ENCODE measurements at places on chromosomes 5 and 9.

- DNase-seq = no peak
Measured at GRCh38 chr5:72624641-72625236, 117.5 kb upstream of the ZNF366 start.

DNA sequence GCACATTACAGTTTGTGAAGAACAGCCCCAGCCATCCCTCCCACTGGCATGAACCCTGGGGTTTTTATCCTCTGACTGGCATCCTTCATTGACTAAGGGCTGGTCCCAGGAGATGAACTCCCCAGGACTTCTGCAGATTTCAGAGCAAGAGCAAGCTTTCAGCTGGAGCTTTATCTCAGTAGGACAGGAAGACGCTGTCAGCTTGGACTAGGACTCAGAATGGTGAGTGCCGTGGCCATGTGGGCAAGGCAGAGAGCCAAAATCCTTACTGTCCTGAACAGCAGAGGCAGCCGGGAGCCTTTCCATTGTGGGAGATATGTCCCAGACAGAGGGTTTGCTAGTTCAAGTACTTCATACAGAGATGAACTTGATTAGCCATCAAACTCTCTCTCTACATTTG, 3.2 kb upstream of the ACOT12 start:
- no peak for DNase-seq

DNA sequence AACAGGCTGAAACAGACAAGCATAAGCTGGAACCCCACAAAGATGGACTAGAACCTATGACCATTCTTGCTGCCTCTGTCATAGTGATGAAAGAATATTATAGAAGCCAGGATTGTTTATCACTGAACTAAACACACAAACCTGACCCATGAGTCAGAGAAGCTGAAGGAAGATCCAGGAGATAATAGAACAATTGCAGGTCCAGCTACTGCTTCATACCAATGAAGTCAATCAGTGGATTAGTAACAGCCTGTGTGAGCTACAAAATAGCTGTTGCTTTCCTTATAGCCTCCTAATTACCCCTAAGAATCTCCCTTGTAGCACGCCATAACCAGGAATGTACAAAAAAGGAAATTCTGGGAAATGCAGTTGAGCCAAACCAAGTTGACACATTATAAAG, 459.9 kb upstream of the ZNF462 start:
- no peak for DNase-seq

DNA sequence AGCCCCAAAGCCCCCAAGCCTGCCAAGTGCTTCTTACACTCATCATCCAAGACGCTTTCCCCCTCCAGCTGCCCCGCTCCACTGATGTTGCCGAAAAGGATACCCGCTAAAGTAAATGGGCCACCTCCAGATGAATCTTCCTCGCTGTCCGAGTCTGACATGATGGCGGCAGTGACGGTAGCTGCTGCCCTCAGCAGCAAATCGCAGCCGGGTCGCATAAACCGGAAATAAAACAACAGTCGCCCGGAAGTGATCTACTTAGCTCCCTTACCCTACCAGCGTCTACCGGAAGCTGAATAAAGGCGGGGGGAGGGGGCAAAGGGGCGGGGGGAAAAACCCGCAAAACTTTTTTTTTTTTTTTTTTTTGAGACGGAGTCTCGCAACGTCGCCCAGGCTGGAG, at the start of gene TAF1L:
TSS of gene TAF1L (minus strand) at position 308 of the 400 bp plus-strand sequence. CDS start at position 218, 90 bp downstream.
- no peak for DNase-seq

- no peak for DNase-seq
Measured at GRCh38 chr5:172412724-172413286, 41.5 kb downstream of the SH3PXD2B start.

DNA sequence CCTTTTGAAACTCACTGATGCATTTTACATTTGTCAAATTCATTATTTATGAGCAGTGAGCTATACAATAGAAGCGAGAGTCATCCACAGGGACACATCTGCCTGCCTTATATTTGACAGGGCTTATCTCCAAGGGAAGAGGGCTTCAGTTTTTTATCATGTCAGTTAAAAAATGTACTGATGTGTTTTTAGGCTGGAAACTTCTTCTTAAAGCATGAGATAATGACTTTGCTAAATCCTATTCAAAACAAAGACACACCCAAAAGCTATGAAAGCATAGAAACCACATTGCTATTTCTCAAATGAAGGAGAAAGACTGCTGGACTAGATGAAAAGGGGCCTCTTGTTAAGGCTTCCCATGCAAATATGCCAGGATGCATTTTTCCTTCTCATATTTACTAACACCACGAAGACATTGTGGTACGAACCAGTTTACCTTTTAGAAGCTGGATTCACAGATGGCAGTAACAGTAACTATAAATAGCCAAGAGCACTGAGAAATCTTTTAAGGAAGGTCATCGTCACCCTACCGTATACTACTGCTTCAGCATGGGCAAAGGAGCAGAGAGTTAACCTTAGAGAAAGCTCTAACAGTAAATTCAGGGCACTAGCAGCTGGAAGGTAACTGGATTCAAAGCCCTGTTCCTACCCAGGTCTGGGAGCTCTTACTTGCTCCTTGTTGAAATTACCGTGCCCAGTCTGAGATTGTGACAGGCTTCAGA, 86.3 kb upstream of the IFNK start:
- no peak for DNase-seq

DNA sequence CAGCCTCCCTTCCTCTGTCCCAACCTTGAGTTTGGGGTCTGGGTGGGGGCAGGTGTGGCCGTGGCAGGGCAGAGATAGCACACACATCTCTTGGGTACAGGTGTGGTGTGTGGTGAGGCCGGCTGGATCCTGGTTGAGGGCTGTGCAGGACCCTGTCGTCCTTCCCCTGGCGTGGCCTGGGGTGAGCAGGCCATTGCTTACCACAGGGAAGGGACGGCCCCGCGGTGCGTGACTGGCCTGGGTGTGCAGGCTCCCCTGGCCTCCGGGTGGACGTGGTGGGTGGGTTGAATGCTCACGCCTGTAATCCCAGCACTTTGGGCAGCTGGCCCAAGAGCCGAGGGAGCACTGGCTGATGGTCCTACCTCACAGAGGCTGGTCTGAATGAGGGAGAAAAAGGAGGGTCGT, 1.2 kb downstream of the ARRDC1 start:
- DNase-seq = no peak

GRCh38 chr9:114327749-114328148, 1.9 kb upstream of the ORM2 start:
- DNase-seq = no peak

GRCh38 chr5:73974871-73975360, 348.9 kb downstream of the ARHGEF28 start:
- no peak for DNase-seq

DNA sequence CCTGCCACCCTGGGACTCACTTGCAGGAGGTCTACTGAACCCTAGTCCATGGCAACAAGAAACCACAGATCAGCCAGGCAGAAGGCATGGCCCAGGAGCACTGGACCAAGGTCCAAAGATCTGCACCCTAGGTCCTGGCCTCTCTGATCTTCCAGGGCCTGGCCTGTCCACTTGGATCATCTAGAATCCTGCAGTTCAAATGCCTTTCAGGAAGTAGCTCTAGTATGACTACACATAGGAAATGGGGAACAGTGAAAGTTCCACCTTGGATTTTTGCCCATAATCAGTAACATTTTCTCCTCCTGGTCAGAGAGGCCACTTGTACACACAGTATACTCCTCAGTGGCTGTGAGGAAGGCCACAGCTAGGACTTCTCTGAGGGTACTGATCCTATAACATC, 11.5 kb downstream of the ANXA6 start:
- DNase-seq = no peak

DNA sequence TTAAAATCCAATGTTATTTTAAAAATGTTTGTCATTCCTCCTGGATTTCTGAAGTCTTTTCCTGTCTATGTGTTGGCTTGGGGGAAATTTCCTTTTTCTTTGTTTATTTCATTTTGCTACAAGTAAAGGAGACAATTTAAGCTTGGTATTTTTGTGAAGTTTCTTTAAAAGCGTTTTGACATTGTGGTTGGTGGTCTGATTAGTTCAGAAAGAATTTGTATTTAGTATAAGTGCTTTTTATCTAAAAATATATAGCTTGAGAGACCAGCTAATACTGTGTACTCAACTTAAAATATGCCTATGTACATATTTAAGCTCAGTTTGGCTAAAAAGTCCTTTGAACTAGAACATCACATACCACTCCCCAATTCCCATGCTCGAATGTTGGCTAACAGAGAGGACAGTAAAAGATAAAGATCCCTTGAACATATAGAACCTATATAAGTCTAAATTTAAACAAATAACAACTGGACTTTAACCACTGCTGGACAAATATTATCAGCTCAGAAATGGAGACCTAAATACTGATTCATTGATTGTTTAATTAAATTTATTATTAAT, 237.6 kb downstream of the TLE4 start:
- no peak for DNase-seq

DNA sequence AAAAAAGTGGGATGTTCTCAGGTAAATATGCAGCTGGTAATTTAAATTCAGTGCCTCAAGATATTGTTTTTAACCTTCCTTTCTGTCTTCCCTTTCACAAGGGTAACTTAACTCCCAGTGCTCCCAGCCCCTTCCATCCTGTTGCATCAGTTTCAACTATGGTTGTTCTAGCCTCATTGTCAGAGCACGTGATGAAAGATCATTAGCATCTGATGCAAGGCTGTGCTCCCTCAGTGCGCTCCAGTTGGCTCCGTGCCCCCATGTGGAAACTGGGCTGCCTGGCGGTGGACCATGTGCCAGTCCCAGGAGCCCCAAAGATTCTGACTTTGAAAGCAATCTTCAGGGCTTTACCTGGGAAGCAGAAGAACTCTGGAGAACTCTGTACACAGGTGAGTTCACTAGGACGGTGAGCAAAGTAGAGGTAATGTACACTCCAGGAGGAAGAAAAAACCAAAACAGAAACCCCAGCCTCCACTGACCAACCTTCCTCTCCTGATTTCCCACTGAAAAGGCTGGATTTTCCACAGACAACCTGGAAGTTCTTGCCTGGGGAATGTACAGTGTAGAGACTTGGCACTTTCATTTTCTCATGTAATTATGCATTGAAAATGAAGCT, 96.9 kb downstream of the SLC1A3 start:
- DNase-seq = no peak

DNA sequence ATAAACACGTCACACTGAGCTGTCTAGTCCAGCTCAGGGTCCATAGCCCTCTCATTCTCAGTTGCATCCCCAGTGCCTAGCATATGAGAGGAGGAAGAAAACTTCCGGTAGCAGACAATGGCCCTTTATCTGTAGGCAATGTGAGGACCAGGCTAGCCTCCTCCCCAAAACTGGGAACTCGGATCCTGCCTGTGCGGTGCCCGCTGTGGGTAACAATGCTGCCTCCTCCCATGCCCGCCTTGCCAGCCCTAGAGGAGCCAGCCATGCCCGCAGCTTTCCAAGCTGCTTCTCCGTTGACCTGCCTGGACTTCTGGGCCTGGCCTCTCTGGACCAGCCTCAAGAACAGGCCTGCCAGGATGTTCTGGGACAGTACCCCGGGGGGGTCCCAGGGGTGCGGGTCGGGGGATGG, 74.6 kb upstream of the ORM1 start:
- no peak for DNase-seq

- no peak for DNase-seq
Measured at GRCh38 chr5:1926071-1926440, 43.3 kb upstream of the IRX4 start.

DNA sequence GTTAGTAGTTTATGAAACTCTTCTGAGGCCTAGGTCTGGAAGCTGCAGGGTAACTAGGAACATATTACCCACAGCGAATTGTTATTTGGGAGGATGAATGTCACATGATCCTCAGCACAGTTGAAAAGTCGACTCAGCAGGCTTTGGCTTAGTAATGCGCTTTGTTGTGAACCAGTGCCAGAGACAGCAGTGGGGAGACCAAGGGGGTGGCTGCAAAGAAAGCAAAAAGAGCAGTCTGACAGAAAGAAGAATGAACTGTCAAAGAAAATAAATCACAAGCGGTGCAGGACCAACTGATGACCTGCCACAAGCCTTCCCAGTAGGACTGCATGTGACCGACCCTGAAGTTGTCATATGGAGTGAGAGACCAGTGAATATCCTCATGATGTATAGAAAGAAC, 170.0 kb downstream of the CCDC171 start:
- DNase-seq = no peak

DNA sequence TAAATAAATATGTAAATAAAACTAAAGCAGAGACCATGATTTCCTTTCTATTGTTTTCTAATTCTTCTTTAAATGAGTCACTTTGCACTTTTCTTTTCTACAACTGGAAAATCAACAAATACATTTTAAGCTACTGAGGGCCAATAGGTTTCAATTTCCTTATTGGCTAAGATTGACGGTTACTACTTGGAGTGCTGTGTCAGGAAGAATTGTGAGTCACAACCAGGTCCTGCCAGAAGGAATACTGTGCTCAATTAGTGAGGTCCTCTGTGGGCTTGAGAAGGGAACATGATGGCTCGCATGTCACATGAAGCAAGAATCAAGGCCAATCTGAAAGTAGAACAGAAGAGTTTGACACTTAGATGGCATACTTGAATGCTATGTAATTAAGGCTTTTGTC, 110.8 kb downstream of the HMHB1 start:
- no peak for DNase-seq

GRCh38 chr5:12323637-12324229, 419.5 kb upstream of the CTNND2 start:
- DNase-seq = no peak

GRCh38 chr5:15510831-15511230, 10.9 kb downstream of the FBXL7 start:
- DNase-seq = no peak
